Ecto neural progenitor cell (in vitro differentiated cells): ENCODE measurements at places on chromosomes 3 and 15.

DNA sequence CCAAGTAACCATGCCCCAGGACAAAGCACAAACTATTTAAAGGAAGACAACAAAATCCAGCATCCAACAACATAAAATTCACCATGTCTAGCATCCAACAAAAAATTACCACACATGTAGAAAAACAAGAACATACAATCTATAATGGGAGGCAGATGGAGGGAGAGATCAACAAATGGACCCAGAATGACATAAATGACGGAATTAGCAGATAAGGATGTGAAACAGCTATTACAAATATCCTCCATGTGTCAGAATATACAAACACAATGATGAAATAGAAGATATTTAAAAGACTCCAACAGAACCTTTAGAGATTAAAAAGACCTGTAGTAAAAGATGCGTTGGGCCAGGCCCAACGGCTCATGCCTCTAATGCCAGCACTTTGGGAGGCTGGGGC, 10.8 kb downstream of the LYSMD4 start:
- no peak for DNase-seq

GRCh38 chr3:187783098-187783497, 37.8 kb upstream of the BCL6 start:
- DNase-seq, result no peak

GRCh38 chr15:64583519-64583918, 123.1 kb downstream of the ZNF609 start:
- no peak for DNase-seq

DNA sequence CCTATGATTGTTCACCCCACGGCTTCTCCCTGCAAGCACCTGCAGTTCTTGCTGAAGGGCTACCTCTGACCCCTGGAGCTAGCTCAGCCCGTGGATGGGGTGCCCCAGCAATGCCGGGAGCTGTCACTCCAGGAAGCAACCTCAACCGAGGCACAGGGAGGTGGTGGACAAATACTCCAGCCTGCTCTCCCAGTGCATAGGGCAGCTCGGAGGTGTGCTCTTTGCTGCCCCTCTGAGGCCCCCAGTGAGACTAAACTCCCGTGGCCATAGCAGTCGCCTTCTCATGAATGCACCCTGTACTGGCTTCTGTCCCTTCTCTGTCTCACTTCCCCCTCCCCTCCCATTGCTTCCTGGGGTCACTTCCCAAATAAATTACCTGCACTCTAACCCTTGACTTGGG, 48.5 kb downstream of the LINGO1 start:
- no peak for DNase-seq

DNA sequence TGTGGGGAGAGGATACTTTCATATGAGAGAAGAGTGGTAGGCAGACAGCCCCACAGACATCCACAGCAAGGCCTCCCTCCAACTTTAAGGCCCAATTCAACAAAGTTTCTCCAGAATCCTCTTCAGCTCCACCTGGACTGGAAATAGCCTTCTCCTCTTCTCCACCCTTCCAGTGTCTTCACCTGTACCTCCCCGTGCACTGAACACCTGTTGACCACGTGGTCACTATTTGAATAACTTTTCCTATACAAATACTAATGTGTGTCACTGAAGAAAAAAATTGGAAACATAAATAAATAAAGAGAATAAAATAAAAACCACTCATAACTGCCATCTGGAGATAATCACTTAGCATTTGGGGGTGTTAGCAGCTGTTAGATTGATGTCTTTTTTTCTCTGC, 52.9 kb downstream of the CCNL1 start:
- DNase-seq, result no peak
